ENCODE measurements at places on chromosomes 1 and 21. TPM values are rescaled to one million over a fixed set of nuclear protein-coding genes. Genes with fewer than 3 reads are reported as not detected.

USH2A gene
- 1.6 TPM for total RNA-seq

CCT3 gene
- 203 TPM for total RNA-seq

ATP1A2 gene
- total RNA-seq, result 14.2 TPM

DNA sequence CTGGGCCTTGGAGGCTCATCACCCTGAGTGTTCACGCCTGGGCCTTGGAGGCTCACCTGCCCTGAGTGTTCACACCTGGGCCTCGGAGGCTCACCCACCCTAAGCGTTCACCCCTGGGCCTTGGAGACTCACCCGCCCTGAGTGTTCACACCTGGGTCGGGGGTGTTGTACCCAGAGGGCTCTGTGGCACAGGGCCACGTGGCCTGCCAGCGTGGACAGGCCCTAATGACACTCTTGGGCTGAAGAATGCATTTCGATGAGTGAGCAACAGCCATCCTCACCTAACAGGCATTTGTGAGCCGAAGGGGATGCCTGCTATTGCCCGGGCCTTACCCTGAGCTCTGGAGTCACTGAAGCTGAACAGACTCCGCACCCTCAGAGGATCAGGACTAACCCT lies 17.5 kb downstream of the SLC19A1 start:
- DNase-seq, result no peak

GRCh38 chr21:36205962-36206361 lies 49.3 kb downstream of the DOP1B start:
- DNase-seq, result no peak

DNA sequence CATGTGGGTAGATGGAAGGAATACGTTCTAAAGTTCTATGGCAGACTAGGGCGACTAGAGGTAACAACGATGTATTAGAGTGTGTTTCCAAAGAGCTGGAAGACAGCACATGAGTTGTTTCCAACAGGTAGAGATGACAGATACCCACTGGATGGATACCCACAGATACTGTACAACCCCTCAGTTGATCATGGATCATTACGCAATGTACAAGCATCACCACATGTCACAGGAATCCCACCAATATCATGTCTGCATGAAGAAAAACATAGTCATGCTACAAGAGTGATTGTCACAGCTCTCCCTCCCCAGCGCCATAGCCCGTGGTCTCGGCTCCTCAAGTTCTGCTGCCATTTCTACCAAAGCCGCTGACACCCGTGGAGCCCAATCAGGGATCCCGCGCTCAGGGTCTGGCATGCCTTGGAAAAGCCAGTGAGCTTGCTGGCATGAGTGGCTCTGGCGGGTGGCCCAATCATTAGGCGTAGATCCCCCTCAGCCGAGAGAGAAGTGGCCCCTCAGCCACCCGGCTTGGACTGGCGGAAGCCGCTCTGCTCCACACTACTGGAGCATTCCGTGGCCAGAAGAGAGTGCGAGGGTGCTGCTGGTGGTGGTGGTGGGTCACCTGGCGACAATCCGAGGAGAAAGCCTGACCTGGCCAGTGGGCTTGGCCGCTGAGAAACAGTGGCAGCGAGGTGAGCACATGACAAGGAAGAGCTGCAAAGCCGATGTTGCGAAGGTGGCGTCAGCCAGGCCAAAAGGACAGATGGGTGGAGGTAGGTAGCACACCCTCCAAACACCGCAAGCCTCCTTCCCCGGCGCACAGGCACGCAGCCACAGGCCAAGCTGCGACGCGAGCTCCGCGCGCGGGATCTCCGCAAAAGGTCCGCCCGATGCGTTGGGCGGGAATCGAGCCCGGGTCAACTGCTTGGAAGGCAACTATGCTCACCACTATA lies 65.7 kb upstream of the FCGR2A start:
- DNase-seq, result peak; percentile 20

Data from testis (tissue), 5 donors.